ENCODE measurements at places on chromosomes 11 and 22.

DNA sequence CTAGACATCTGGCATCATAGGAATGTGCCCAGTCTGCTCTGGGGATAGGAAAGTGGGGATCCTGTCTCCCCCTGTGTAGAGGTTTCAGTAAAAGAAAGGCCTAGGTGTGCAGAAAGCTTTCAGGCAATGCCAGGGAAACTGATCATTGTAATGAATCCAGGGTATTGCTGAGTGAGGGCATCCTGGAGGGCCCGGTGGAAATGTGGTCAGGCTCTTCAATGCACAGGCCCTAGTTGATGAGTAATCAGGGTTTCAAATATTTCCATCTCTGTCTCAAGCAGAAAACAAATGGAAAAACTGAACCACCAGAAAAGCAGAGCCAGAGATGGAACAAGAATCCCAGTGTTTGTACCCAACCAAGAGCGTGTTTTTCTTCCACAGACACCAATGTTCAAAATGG is 2.0 kb downstream of the CD3E start:
- no peak for DNase-seq

GRCh38 chr11:62880803-62881578 is at the start of gene SLC3A2:
Gene SLC3A2, plus strand, starts transcription at chr11:62880896. Its CDS starts 128 bp downstream, at chr11:62881024.
- peak; percentile 85 for DNase-seq

DNA sequence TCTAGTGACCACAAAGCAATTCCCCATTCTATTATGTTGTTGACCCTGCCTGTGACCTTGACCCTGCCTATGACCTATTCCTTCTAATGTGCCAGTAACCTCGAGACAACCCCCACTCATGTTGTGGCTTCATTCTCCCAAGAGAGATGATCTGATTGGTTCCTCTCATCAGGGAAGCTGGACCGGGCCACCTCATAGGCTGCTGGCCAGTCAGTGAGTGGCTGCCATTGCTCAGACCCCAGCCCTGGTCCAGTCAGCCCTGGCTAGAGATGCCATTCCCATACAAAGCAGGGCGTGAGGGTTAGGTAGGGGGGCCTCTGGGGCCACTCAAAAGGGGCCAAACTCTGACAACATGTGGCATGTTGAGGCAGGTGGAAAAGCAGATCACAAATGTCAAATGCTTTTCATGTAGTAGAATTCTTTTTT is 11.9 kb downstream of the SLC29A2 start:
- no peak for DNase-seq

- DNase-seq: no peak
Measured at GRCh38 chr11:123443851-123444623, 14.0 kb downstream of the GRAMD1B start.

DNA sequence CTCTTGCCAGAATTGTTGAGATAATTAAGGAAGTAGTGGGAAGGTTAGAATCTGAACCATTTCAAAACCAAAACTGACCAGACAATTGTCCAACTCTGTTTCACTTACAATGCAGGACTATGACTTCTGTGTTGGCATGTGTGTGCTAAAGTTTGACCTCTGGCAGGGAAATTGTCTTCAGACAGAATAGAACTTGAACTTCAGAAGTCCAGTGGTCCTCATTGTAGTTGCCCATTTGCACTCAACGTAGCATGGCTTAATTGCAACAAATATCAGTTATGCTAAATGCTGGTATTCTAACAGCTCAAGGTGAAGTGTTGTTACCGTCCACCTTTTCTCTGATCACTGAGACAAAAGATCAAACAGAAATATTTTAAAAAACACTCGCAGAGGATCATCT is 47.2 kb downstream of the BLID start:
- DNase-seq: no peak

DNA sequence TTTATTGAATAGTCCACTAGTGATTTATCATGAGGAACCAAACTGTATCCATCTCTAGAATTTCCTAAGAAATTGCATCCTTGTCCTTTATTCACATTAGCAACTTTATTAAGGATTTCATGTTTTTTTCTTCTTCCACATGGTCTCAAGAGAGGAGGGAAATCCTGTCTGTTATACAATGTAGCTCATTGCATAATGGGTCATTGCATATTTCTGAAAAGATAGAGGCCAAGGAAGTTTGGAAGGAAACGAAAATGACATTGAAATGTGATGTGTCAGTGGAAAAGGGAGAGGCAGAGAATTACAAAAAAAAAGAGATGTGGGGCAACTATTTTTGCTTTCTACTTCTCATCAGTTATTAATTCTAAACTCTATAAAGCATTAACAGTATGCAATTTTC is 353.1 kb downstream of the METTL15 start:
- DNase-seq: no peak

- DNase-seq: no peak
Measured at GRCh38 chr11:69535908-69536307, 54.4 kb downstream of the LINC01488 start.

GRCh38 chr11:59012398-59013265 is 73.3 kb downstream of the GLYATL1 start:
- DNase-seq: no peak

GRCh38 chr11:31089117-31089516 is 280.4 kb downstream of the DCDC1 start:
- DNase-seq: no peak

DNA sequence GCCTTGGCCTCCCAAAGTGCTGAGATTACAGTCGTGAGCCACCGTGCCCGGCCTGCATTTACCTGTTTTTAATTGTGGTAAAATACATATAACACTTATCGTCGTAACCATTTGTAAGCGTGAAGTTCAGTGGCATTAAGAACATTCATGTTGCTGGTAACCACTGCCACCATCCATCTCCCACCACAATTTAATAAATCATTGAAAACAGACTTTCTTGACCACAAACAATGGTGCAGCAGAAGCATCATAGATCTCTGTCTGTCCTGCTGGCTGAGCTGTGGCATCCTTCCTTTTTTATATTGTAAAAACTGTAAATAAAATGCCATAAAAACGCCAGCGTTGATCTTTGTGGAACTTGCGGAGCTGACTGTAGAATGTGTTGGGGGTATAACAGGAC is 24.3 kb downstream of the LRP5 start:
- DNase-seq: no peak

GRCh38 chr11:10067629-10068300 is 226.3 kb downstream of the SBF2 start:
- no peak for DNase-seq

GRCh38 chr11:1231396-1232020 is 8.6 kb downstream of the MUC5B start:
- no peak for DNase-seq

DNA sequence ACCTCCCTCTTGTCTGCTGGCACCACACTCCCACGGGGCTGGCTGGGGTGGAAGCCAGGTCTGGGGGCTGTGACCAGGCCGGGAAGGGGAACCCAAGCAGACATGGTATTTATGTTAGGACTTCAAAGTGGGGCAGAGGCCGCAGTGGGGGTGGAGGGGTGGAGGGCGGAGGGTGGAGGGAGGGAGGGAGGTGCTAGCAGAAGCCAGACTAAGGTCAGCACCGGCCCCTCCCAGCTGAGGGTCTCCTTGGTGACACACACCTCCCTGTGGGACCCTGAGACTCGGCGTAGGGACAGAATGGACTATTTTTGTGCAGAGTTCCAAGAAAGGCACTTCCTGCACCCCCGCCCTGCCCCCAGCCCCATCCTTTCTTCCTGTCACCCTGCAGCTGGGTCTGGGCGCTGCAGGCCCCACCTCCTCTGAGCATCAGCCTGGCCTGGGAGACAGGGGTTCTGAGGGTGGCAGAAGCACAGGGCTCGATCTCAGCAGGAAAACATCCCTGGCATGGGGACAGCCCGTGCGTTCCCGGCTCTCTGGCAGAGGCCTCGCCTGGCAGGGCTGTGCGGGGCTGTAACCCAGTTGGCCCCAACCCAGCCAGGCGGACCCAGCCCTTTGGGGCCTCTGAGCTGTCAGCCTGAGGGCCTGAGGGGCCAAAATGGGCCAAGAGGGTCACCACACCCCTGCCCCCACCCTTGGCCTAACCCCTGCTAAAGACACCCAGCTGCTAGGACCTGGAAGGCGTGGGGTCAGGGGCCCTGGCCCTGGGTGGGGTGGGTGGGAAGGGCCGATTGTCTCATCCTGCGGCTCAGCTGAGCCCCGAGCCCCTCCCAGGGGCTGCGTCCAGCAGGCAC is 9.6 kb upstream of the CD248 start:
- DNase-seq: no peak

DNA sequence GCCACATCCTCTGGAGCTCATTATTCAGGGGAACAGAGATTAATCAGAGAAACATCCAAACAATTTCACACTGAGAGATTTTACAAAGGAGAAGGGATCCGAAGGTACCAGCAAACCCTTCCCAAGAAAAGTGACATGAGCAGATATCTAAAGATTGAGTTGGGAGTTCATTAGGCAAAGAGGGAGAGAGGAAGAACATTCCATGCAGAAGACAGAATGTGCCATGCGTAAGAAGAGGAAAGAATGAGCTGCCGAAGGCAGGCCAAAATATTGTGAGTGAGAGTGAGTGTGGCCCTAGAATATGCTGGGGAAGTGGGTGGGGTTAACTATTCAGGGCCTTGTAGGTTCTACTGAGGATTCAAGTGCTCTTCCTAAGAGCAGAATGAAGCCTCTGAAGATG is 50.0 kb upstream of the LYVE1 start:
- DNase-seq: no peak

GRCh38 chr11:133966172-133966651 is 9.4 kb upstream of the IGSF9B start:
- DNase-seq: no peak

- DNase-seq: no peak
Measured at GRCh38 chr11:69125861-69126260, 29.9 kb upstream of the SMIM38 start.

DNA sequence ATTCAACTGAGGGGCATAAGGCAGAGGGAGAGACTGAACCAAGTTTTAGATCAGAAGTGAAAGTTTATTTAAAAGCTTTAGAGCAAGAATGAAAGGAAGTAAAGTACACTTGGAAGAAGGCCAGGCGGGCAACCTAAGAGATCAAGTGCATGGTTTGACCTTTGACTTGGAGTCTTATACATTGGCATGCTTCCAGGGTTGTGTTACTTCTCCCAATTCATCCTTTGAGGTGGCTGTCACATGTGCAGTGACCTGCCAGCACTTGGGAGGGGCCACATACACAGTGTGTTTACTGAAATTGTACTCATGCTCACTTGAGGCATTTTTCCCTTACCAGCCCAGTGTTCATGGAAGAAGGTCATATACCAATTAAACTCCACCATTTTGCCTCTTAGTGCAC is 30.4 kb downstream of the CYP2R1 start:
- DNase-seq: no peak

GRCh38 chr11:10868352-10868751 is 10.5 kb upstream of the ZBED5 start:
- no peak for DNase-seq

DNA sequence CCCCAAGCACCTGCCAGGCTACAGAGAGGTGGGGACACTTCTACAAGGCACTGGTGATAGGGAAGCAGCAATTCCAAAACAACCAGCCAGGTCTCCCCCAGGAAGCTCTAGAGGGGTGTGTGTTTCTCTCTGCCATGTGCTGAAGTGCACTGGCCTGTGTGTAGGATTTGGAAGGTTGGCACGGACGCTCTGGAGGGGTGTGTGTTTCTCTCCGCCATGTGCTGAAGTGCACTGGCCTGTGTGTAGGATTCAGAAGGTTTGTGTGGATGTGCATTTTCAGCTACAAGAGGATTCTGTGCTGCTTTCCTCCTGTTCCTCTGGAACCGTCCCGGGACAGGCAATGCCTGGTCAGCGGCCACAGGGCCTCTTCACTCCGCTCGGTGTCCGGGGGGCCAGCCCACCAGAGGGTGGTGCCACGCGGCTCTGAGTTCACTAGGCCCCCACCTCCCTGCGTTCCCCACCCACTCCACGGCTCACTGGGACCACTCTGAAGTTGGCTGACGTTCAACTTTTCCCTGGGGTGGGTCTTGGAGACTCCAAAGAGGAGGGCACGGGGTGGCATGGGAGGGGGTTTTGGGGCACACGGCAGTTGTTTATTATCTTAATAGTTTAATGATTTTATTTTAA is 552.8 kb downstream of the BRD1 start:
- DNase-seq: no peak

DNA sequence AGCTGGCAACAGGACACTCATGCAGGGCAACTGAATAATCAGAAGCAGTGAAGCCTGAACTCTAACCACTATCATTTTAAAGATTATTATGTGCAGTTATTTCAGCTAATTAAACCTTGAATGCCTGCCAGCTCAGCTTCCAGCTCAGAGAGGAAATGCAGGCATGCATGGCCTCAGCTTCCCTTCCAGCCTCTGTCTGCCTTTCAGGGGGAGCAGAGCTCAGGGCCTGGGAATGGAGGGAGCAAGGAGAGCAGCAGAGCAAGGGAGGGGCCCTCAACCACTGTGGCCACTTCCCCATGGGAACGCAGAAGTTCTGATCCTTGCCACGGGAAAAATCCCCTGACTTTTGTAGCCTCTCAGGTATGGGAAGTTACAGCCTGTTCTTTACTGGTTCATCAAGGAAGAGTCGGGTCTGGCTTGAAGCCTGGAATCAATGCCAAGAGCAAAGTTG is 32.5 kb upstream of the APLNR start:
- DNase-seq: no peak

- no peak for DNase-seq
Measured at GRCh38 chr22:28750471-28750881, 8.6 kb downstream of the HSCB start.

GRCh38 chr22:31378123-31378522 is 21.3 kb upstream of the DRG1 start:
- no peak for DNase-seq

GRCh38 chr11:124276081-124276480 is 19.9 kb downstream of the OR8G5 start:
- no peak for DNase-seq

- no peak for DNase-seq
Measured at GRCh38 chr11:43924112-43924855, 18.2 kb upstream of the C11orf96 start.

GRCh38 chr11:5284637-5285036 is 14.9 kb upstream of the HBE1 start:
- DNase-seq: no peak

- DNase-seq: no peak
Measured at GRCh38 chr11:66768818-66769217, 39.8 kb upstream of the SPTBN2 start.

GRCh38 chr11:107856981-107857517 is 1.5 kb downstream of the SLC35F2 start:
- DNase-seq: no peak

DNA sequence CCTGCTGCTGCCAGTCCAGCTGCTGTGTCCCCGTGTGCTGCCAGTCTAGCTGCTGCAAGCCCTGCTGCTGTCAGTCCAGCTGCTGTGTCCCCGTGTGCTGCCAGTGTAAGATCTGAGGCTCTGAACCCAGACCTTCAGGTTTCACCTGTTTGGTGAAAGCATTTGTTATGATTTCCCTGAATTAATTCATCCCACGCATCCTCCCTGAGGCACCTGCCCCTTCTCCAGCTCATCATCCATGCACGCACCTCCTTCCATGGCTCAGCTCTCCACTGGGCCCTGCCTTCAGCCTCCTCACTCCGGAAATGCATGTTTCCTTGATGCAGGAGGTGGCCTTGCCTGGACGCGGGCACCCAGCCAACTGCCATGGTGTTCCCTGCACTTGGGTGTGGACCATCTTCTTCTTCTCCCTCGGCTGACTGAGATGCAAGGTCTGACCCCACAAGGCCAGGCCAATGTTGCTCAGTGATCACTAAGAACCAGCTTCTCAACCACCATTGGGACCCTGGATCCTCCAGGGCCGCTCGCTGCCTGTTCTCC is 788 bp downstream of the KRTAP5-10 start:
- no peak for DNase-seq

Measured in activated T-cell treated with anti-CD3 and anti-CD28 coated beads for 48 hours (primary cell).